ENCODE measurements at places on chromosomes 4 and X.

DNA sequence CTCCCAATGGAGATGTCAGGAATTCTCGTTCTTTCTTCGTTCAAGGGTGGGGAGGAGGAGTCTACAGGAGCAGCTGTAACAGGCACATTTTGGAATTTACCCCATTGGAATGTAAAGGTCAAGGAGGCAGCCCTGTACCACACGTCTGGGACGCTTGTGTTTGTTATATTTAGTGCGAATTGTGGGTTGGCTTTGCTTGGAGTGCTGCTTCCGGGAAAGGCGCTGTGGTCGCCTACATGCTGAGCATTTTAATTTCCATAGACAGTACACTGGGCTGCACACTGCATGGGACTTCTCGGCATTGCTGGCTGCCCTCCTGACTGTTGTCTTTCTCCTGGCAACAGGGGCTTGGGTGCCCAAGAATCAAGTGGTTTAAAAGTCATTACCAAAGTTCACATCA is 12.8 kb downstream of the GYG2 start:
- DNase-seq: no peak

DNA sequence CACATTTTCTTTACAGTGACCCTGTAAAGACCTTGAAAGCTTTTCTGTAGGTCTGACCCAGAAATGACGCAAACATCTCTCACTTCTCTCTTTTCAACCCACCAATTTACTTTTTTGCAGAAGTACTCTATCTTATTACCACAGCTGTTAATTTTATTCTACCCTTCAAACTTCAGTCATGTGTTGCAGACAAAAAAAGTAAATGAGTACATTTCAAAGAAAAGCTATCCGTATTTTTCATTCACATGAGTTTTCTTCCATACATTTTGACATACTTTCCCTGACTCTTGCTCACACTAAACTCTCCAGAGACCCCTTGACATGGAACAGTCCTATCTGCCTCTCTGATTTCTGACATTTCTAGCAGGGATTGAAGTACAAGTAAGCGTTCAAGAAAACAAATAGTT is 51.7 kb downstream of the SLC7A11 start:
- no peak for DNase-seq

- no peak for DNase-seq
Measured at GRCh38 chr4:80913381-80913780, 117.1 kb upstream of the BMP3 start.

GRCh38 chr4:15234856-15235126 is 193.0 kb upstream of the C1QTNF7 start:
- no peak for DNase-seq

DNA sequence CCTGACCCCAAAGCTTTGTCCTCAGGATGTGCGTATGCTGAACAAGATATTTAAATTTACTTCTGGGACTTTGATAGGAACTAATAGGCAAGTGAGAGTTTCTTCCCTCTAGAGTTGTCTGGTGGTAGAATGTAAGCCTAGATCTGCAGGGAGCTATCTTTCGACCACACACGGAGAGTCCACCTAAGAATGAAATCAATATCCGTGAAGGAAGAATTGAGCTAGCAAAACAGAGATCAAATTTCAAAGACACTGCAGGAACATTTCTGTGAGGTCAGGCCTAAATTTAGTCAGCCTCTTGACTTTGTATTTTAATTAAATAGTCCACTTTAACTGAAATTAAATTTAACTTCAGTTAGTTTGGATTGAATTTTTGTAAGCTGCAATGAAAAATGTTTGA is 871.3 kb downstream of the RAB28 start:
- no peak for DNase-seq

- DNase-seq: no peak
Measured at GRCh38 chr4:34486461-34487363, 1757.6 kb downstream of the ARAP2 start.

- no peak for DNase-seq
Measured at GRCh38 chrX:70105229-70105628, 28.0 kb upstream of the IGBP1 start.

GRCh38 chrX:56343219-56343618 is 111.1 kb downstream of the KLF8 start:
- no peak for DNase-seq

- DNase-seq: no peak
Measured at GRCh38 chr4:109649872-109650271, 53.4 kb downstream of the CASP6 start.

DNA sequence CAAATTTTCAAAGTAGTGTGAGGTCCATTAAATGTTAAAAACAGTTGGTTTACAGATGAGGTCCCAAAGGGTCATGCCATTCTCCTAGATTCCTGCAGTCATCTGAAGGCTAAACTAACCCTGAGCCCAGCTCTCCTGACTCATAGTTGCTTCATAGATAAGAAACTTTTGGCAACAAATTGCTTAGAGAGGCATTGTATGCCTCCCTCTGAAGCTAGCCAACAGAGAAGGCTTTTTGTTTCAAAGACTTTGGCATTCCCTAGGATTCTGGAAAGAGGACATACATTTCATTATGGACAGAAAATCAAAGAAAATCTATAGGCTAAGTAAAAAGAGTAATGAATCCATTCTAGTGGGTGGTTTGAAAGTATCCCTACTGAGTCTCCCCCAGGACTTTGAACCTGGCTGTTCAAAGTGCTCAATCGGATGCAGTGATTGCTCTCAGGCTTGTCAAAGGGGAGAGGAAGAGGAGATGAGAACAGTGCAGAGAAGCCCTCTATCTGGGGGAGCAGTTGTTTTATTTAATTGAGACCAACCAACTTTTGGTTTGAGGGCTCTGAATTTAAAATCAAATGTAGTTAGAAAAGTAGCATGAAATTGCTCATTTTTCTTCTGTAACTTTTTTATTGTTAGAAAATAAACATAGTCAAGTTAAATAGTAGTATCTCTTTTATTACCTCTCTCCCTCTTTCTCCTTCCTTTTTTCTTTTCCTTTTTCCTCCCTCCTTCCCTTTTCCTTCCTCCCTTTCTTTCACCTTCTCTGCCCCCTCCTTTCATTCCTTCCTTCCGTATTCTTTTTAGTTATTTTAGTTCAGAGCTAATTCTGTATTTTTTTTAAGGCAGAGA is 72.3 kb upstream of the ZNF518B start:
- DNase-seq: no peak

- no peak for DNase-seq
Measured at GRCh38 chr4:60944060-60944459, 256.1 kb upstream of the ADGRL3 start.

DNA sequence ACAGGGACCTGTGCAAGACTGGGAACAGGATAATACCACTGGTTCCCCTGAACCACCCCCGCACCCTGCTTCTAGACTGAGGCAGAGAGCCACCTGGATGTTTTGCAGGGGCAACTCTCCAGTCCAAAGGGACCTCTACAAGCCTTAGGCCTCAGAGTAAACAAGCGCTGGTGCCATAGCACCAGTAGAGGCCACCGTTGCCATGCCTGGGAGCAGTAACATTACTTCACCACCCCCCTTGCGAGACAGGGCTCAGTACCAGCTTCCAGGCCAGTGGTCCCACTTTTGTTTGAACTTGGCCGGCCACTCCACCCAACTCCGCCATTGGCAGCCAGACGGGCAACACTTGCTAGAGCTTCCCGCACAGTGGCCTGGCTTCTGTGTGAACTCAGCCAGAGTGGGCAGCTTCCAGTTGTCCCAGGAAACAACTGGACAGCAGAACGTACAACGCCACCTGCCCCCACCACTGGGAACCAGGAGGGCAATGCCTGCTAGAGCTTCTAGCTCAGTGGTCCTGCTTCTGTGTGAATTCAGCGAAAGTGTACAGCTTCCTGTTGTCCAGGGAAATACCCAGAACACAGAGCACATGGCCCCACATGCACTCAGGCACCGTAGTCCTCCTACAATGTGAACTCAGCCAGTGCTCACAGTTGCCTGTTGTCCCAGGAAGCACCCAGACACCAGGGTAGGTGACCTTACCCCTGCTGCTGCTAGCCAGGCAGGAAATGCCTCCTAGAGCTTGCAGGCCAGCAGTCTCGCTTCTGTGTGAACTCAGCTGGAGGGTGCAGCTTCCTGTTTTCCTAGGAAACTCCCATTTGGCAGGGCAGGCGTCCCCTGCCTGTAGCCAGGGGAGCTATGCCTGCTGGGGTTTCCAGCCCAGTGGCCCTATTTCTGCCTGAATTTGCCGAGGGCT is 39.9 kb upstream of the PCDH19 start:
- no peak for DNase-seq

DNA sequence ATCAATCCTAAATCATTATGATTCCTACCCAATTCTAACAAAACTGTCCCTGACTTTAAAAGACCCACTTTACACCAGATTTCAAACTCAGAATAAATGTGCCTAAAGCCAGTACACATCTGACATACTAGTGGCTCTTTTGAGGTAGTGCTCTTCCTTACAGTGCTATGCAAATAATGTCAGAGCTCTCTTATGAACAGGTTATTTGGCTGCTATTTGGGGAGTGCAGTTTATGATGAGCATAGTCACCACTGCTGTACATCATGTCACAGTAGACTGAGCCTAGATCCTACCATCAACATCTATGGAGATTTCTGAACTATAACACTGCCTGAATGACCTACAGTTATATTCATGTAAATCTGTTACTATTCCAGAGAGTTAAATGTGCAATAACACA is 50.4 kb upstream of the PAGE5 start:
- no peak for DNase-seq

GRCh38 chr4:156228676-156229075 is 275.0 kb upstream of the CTSO start:
- DNase-seq: no peak

DNA sequence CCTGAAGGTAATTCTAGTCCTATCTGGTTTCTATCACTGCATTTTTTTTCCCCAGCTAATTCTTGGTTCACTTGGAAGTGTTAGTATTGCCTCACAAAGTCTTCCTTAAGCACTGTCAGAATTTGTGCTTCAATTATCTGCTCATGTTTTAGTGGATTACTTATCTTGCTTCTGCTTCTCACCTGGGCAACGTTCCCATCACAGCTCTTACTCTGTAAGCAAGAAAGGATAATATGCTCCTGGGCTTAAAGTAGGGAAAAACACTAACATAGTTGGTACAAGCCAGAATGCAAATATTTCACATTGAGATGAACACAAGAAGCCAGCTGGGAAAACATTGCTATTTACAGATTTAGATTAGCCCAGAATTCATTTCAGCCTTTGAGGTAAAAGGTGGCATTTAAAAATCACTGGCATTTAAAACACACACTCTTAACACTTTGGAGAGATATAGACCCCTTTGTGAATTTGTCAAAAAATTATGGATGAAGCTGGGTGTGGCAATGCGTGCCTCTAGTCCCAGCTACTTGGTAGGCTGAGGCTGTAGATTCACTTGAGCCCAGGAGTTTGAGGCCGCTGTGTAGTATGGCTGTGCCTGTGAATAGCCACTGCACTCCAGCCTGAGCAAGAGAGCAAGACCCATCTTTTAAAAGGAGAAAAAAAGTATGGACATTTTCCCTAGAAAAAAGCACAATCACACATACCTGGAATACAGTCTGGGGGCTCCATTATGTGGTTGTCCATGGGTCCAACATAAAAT is 6.6 kb upstream of the PTPN13 start:
- DNase-seq: no peak

GRCh38 chr4:159145318-159145991 is 42.6 kb downstream of the RAPGEF2 start:
- DNase-seq: no peak

DNA sequence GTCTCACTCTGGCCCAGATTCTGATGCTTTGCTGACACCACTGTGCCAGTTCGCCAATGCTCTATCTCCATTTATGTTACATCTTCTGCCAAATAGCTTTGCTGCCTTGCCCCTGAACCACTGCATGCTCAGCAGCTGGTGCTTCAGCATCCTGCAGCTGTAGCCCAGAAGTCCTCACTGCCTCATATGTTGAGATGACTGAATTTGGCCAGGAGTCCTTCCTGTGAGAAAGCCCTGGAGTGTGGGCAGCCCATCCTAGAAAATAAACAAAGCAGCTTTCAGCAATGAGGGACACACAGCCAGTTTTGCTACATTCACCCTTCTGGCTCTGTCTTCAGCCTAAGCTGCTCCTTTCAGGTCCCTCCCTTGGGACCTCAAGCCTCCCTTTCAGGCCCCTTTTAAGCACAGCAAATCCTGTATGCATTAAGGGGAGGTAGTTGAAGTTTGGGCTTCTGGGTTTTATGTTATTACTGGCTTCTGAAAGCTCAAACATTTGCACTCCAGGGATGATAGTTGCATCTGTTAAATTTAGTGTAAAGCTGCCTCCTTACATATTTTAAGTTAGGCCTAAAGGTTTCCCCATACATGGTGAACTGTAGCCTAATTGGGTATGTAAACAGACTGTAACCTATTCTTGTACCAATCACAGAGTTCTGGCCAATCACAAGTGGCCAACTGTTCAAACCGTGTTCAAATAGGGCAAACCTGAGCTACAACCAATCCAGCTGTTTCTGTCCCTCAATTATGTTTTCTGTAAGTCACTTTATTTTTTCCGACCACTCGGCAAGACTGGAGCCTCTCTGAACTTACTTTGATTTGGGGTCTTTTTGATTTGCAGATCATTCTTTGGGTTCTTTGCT is 2.1 kb upstream of the TMEM165 start:
- DNase-seq: no peak

GRCh38 chr4:16992566-16993225 is 94.3 kb upstream of the LDB2 start:
- DNase-seq: no peak

GRCh38 chrX:136999024-136999423 is 34.8 kb downstream of the GPR101 start:
- no peak for DNase-seq

GRCh38 chr4:52197306-52197705 is 146.2 kb downstream of the SPATA18 start:
- no peak for DNase-seq

DNA sequence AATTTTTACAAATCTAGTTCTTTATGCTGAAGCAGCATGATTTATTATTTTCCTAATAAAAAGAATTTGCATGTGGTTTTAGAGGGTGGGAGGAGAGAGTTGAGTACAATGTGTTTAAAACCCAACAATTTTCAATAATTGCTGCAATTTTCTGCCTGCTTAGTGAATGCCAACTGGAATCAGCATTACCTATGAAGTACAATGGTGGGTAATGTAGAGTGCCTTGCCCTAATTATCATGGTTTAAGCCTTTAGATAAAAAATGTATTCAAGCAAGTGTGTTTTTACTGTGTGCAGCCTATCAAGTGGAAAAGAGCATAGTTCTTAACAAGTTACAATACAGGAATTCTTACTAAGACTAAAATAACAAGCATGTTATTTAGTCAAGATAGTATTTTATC is 77.9 kb upstream of the ANKRD50 start:
- no peak for DNase-seq

- DNase-seq: no peak
Measured at GRCh38 chr4:88600176-88600838, 8.0 kb downstream of the HERC3 start.

DNA sequence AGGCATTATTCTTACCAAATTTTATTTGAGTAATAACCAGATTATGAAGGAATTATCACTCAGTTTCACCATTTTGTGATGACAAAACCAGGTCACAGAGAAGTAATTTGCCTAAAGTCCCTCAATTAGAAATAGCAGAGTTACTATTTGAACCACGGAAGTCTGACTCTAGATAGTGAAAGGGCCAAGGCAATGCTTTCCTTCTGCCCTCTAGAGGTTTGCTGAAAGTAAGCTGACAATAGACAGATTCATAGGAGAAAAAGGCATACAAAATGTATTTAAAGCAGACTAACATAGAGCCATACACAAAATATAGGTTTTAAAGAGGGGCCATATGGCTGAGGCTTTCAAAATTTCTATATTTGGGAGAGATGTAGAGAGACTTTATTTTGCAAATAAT is 43.1 kb downstream of the CXXC4 start:
- no peak for DNase-seq
